ENCODE measurements at places on chromosomes 2 and 18.

GRCh38 chr2:48197618-48198017 lies 291.3 kb upstream of the FBXO11 start:
- no peak for DNase-seq

- DNase-seq: no peak
Observed at GRCh38 chr2:165369131-165369897, 100.2 kb upstream of the CSRNP3 start.

DNA sequence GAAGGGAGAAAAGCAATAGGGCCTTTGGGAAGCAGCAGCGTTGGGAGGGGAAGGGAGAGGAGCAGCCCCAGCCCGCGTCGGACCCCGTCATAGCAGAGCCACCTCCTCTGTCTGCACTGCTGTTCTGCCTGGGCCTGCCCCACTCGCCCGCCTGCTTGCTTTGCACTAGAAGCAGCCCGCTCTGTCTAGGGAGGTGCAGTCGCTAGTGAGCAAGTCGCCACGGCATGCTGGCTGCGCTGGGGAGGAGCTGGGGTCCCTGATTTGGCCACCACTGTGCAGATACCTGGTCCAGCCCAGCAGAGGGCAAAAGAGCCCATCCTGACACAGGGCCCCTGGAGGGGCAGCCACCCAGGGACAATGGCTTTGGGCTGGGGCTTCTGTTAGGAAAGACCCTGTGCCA lies 8.0 kb upstream of the TMEM214 start:
- no peak for DNase-seq

- DNase-seq: no peak
Observed at GRCh38 chr2:23655934-23656596, 270.9 kb downstream of the ATAD2B start.

GRCh38 chr2:125576558-125576957 lies 1079.4 kb upstream of the GYPC start:
- DNase-seq: no peak

DNA sequence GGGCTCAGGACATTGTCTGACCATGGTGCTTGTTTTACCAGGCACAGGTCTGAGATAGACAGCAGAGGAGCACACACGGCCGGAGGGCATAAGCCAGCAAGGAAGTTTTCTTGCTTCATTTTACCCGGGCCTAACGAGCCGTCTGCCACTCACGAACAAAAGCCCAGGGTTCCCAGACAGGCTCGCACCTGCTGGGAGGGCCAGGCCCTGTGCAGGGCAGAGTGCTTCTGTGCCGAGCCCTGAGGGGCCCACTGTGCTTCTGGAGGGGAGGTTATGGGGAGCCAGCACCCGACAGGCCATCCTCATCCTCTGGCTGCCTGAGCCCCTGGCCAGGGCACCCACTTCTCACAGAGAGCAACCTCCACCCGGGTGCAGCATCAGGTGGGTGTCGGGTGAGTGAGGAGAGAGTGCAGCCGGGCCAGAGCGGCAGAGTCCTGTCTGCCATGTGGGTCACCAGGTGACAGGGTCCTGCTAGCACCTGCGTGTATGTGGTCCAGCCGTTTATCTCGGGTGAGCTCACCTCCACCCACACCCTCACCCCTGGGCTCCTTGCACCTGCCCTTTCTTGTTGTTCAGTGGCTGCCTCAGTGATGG lies 297.9 kb downstream of the NDUFA10 start:
- DNase-seq: no peak

- no peak for DNase-seq
Observed at GRCh38 chr2:192578780-192579179, 384.0 kb upstream of the TMEFF2 start.

DNA sequence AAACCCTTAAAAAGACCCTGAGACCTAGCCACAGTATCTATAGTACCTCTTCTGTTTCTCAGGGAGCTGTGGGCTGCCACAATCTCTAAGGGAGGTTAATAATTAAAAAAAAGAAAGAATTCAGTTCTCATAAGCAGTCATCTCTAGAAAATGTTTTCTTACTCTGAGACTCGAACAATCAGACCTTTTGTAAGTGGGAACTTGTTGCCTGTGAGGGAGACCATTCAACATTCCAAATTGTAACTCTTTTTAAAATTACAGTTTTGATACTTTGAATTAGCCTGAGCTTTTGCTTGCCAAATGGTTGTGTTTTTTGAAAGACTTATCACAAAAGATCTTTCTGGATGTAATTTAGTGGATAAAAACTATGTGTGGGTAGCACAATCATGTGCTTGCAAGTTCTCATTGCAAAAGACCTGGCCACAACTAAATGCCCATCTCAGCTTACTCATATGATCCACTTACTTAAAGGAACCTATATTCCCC lies 33.3 kb downstream of the IL1R2 start:
- DNase-seq: no peak

DNA sequence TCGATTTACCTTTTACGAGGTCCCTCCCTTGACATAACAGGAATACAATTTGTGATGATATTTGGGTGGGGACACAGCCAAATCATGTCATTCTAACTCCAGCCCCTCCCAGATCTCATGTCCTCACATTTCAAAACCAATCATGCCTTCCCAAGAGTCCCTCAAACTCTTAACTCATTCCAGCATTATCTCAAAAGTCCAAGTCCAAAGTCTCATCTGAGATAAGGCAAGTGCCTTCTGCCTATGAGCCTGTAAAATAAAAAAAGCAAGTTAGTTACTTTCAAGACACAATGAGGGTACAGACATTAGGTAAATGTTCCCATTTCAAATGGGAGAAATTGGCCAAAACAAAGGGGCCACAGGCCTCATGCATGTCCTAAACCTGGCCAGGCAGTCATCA lies 381.1 kb downstream of the PIK3C3 start:
- DNase-seq: no peak

GRCh38 chr18:61829108-61829507 lies 63.7 kb downstream of the RNF152 start:
- DNase-seq: no peak

DNA sequence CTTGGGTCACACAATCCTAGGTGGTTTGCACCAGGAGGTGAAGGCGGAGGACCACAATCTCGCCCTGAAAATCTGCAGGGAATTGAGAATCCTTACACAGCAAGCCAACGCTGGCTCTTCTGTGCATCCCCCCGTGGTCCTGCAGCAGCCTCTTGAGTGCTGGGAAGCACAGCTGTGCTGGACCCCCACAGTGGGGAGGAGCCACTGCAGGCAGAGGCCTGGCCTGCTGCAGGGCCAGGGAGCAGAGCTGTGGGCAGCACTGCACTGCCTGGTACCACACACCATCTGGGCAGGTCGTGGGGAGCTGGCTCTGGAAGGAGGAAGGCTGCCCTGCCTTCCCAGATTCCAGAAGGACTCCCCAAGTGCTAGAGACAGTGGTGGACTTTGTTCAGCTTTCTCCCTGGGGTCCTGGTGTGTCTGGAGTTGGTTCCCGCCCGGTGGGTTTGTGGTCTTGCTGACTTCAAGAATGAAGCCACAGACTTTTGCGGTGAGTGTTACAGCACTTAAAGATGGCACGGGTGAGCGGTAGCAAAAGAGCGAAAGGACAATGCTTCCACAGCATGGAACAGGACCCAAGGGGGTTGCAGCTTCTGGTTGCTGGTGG lies 106.3 kb downstream of the FAM168B start:
- DNase-seq: no peak

GRCh38 chr2:237977380-237977779 lies 10.6 kb downstream of the UBE2F start:
- DNase-seq: no peak

- no peak for DNase-seq
Observed at GRCh38 chr18:23440131-23440530, 13.0 kb upstream of the RIOK3 start.

- DNase-seq: no peak
Observed at GRCh38 chr2:443741-444140, 155.8 kb upstream of the ALKAL2 start.

DNA sequence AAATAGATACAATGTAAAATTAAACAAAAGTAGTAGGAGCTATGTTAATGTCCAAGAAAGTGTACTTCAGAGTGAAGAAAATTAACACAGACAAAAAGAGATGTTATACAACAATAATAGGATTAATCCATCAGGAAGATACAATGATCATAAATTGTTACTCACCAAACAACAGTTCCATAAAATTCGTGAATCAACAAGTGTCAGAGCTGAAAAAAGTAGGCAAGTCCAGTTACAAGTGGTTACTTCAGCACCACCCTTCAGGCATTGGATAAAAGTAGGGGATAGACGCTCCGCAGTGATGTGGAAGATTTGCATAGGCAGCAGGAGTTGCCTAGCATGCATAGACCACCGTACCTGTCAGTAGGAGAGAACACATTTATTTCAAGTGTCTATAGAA lies 77.8 kb downstream of the ATP9B start:
- DNase-seq: no peak

GRCh38 chr2:204901591-204901990 lies 356.3 kb downstream of the PARD3B start:
- DNase-seq: no peak

DNA sequence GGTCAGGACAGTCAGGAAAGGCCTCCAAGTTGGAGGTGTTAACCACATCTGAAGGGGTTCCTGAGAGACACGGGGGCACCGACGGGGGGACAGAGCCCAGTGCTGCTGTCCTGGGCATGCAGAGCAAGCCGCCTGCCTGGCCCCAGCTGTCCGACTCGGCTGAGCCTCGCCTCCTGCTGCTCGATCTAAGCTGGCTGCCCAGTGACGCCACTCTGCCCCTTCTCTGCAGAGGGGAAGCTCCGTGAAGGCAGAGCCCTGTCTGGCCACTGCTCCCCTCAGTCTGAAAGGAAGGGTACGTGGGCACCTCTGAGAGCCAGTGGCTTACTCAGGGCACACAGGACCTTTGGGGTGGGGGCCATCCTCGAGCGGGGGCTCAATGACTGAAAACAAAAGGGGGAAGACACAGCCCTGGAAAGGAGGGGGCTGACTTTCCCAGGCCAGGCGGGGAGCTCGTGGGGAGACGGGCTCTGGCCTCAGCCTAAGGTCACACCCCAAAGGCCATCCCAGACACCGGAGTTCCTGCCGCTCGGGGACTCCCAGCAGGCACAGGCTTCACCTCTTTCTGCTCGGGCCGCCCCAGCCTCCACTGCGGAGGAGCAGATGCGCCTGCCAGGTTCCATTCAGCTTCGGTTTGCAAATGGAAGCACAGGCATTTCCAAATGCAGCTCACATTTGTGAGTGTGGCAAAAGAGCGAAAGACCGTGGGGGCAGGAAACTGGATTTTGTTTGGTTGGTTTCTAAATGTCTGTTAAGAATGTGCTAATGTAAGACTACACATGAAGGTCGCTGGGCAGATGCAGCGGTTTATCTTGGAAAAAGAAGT lies 136.9 kb downstream of the HDAC4 start:
- DNase-seq: no peak

DNA sequence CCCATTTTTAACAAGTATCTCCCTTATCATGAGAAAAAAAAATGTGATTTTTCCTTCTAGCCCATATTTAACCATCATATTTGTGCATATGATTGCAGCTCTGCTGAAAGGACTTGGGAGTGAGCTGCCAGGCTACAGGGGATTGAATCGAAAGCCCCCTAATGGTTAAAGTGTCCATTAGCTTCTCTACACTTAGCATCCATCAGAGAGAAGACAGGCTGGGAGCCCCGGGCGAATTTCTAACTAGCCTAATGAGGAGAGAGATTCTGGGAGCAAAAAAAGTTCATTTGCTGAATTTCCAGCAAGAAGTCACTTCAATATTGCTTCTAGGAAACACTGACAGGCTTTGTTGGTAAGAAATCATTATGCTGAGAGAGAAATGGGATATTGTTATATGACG lies 848.8 kb downstream of the TDRD15 start:
- no peak for DNase-seq

GRCh38 chr2:127545796-127546195 lies 10.3 kb downstream of the MYO7B start:
- DNase-seq: no peak

DNA sequence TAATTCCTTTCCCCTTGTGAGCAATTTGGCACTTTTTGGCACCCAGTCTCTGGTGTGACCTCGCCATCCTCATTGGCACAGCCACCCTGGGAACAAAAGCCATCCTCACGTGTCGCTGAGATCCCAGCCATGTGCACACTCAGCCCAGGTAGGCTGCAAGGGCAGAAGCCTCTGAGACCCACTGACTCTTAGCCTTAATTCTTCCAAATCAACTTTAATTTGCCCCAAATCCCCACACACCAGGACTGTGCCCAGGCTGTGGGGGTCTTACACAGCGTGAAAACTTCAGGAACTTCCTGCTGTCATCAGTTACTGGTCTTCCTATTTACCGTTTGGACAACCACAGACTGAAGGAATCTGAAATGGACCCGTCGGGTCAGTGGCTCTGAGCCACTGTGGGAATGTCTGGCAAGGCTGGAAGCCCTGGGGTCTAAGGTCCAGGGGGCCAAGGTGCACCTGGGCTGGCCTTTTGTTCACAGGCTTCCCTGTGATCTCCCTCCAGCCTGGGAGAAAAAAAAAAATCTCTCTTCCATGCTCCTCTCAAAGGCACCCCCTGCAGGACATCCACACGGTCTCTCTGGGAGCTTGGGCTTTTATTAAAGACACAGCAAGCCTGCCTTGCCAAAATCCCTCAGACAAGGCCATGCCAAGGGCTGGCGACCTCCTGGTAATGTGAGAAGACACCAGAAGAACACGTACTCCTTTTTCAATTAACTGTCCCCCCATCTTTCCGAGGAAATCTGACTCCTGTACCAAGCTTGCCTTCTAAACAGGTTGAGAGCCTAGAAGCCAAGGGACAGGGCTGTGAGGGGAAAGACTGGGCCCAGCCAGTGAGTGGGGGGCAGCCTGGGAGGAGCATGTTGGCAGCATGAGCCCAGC lies 42.1 kb upstream of the LAPTM4A start:
- peak; percentile 43 for DNase-seq

- no peak for DNase-seq
Observed at GRCh38 chr2:85340034-85340892, 12.5 kb upstream of the TGOLN2 start.

DNA sequence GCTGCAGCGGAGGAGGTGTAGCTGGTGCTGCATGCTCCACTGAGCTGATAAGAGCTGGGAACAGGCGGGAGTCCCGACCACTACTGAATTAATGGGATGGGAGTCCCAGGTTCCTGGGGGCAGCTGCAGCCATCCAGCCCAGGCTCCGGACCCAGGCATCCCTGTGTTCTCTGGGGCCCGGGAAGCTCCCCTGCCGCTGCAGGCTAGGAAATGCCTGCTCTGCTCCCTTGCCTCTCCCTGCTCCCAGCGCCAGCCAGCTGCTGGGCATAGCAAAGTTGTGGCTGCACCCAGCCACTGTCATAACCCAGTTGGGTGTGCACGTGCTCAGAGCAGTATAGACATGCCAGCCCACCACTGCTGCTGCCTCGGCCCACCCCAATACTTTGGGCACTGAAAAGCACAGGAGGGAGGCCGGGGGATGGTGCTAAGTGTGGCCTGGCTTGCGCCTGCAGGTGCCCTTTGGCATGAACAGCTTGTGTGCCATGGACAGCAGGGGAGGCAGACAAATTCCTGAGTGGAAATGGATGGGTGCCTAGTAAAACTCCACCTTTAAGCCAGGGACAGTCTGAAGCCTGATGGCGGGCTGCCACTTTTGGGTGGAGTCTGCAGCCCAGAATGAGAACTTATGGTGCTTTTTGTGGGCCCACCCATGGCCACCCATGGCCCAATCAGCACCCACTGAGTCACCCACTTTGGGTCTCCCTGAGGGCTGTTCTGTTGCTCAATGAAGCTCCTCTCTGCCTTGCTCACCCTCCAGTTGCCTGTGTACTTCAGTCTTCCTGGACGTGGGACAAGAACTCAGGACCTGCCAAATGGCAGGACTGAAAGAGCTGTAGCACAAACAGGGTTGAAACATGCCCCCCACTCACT lies 219.3 kb upstream of the TMEFF2 start:
- no peak for DNase-seq

Data from progenitor cell of endocrine pancreas (in vitro differentiated cells).